ENCODE measurements at places on chromosomes 12 and 14.

- no peak for DNase-seq
Measured at GRCh38 chr14:93538413-93538812, 107.7 kb downstream of the UNC79 start.

- no peak for DNase-seq
Measured at GRCh38 chr12:106964526-106964925, 8.8 kb downstream of the TMEM263 start.

GRCh38 chr12:67237231-67237630 is 31.9 kb upstream of the CAND1 start:
- no peak for DNase-seq

GRCh38 chr14:44785096-44785495 is 176.7 kb downstream of the KLHL28 start:
- DNase-seq: no peak

DNA sequence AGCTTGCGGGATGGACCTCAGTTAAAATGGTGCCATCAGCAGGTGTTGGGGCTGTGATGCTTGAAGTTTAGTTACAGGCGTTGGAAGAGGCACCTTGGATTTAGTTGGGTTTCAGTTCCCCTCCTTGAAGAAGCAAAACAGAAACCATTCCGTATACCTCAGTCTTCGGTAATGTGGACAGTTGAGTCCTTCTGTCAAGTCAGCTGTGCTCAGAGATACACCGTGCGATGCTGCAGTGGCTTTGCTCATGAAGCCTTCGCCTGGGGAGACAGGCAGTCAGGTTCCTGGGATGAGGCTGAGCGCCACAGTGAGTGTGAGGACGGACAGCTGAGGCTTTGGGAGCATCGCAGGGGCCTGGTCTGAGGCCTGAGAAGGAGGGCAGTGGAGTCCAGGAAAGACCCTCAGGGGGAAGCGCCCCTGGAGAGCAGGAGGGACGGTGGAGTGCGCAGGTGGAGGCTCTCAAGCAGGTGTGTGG is 7.4 kb downstream of the RAN start:
- DNase-seq: no peak

GRCh38 chr12:105466231-105466900 is 135.9 kb downstream of the C12orf75 start:
- no peak for DNase-seq

GRCh38 chr14:103086771-103087342 is 2.8 kb downstream of the LBHD2 start:
- DNase-seq: no peak

DNA sequence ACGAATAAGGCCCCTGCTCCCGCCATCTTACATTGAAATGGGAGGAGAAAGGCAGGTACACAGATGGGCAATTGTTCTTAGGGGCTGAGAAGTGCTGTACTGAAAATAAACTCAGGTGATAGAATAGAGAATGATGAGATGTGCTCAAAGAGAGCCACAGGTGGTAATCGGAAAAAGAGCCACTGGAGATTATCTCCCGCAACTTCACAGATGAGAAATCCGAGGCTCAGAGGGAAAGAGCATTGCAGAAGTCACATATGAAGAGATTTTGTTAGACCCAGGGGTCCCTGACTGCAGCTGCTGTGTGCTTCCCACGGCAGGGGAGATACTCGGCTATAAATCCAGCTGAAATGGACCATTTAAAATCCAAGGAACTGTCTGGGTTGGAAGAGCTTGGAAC is 73.7 kb downstream of the PRIMA1 start:
- DNase-seq: no peak

GRCh38 chr14:103634156-103634555 is 5.1 kb downstream of the KLC1 start:
- no peak for DNase-seq

GRCh38 chr14:24255931-24256711 is 6.9 kb downstream of the TGM1 start:
- no peak for DNase-seq

DNA sequence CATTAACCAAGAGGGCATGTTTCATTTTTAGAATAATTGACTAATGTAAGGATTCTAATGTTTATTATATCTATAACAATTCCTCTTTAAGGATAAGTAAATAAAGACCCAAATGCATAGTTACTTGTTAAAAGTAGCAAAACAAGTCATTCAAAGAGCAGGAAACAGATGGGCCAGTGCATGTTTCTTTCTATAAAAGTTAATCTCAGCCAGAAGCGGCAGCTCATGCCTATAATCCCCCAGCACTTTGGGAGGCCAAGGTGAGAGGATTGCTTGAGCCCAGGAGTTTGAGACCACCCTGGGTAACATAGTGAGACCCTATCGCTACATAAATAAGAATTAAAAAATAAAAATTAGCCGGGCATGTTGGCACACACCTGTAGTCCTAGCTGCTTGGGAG is 391.0 kb upstream of the RGS6 start:
- DNase-seq: no peak

GRCh38 chr12:90770861-90771260 is 184.1 kb downstream of the CCER1 start:
- no peak for DNase-seq

Data from SHP77 (cell line).